ENCODE measurements at places on chromosomes 7 and 10.

- no peak for DNase-seq
These were observed 10.7 kb upstream of the NFKB2 start for GRCh38 chr10:102384606-102385429.

DNA sequence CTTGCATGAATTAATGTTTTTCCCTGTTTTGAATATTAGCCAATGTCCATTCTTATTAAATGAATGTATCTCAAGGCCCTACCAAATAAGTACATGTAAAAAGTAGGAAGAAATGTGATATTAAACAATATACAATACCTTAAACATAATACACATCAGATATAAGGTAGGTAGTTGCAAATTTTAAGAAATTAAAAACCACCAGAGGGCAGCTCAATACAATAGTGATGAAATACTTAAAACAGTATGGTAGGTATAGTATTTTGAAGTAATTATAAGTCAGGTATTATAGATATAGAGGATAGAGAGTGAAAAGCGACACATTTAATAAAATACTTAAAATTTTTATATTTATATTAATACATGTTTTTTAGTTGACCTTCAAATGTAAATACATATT, 43.6 kb upstream of the CDK14 start:
- peak; percentile 11 for DNase-seq

- no peak for DNase-seq
These were observed 27.2 kb downstream of the CCM2 start for GRCh38 chr7:45026984-45027773.

GRCh38 chr10:9823268-9823930, 1194.3 kb upstream of the CELF2 start:
- no peak for DNase-seq

- no peak for DNase-seq
These were observed 2.9 kb downstream of the TWIST1 start for GRCh38 chr7:19114551-19114855.

GRCh38 chr10:26729395-26729794, 31.9 kb downstream of the PDSS1 start:
- no peak for DNase-seq

DNA sequence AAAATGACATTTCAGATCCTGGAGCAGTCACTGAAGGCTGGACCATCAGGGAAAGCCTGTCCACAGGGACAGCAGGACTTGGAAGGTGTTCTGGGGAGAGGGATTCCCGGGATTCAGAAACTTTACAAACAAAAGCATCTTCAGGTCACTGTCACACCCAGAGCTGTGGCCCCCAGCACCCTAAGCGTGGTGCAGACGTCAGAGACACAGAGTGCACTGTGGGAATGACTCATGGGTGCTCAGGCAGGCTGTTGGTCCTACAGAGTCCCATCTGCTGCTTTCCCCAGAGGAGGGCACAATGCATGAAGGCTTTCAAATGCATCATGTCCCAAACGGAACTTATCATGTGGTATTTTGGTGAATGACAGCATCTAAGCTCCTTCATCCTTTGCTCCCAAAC, 13.1 kb upstream of the LRMDA start:
- no peak for DNase-seq

- DNase-seq = no peak
These were observed 38.2 kb downstream of the CTNNA3 start for GRCh38 chr10:67657775-67658174.

GRCh38 chr10:24305551-24306506, 96.9 kb downstream of the KIAA1217 start:
- DNase-seq = no peak

DNA sequence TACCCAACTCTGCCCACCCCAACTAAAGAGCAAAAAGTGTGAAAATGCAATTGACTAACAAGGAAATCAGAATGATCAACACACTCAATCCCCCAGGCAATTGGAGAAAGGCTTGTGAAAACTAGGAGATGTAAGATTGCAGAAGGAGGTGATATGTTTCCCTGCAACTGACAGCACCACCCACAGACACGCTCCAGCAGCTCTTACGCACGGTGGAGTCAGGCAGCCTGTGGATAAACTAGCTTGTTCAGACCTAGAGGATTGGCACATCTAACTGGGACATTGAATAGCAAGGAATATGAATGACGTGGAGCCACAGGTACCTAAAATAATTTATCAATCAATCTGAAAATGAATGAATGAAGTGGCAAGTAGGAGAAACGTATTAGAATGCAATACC, 125.7 kb upstream of the MYO3A start:
- DNase-seq = no peak

- DNase-seq = no peak
These were observed 204.7 kb downstream of the TAX1BP1 start for GRCh38 chr7:27944643-27945042.

- DNase-seq = no peak
These were observed 1000.0 kb upstream of the CELF2 start for GRCh38 chr10:10017716-10018115.

DNA sequence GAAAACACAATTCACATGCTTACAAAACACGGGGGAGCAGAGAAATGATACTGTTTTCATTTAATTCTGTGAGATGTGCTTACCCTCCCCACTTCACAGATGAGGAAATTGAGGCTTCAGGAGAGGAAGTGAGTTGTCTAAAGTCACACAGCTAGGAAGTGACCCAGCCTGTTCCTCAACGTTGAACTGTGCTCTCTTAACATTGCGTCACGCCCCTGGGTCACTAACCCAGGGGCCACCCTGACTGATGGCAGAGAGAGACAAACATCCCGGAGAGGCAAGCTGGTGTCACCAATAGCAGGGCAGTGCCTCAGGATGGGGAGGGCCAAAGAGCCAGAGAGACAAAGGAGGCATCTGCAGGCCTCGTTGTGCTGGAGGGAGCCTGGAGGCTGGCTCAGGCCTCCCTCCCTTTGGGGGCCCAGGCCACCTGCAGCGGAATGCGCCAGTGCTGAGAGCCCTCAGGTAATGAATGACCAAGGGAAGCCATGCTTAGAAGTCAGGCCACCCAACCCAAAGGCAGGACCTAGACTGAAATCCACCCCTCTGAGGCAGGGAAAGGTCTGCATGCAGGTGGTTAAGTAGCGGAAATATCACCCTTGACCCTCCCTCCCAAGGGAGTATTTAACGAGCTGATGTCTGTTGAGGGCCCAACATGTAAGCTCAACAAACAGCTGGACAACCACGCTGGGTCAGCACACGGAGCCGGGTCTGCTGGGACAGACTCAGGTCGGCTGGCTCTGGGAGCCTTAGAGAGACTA, 81.3 kb downstream of the C10orf105 start:
- no peak for DNase-seq

GRCh38 chr10:75883081-75884072, 452.0 kb downstream of the LRMDA start:
- no peak for DNase-seq

GRCh38 chr10:3060481-3060889, 6.9 kb upstream of the PFKP start:
- DNase-seq = no peak

GRCh38 chr7:98322331-98323270, 41.1 kb downstream of the BRI3 start:
- DNase-seq = no peak

- no peak for DNase-seq
These were observed 9.4 kb upstream of the HILPDA start for GRCh38 chr7:128446306-128446705.

DNA sequence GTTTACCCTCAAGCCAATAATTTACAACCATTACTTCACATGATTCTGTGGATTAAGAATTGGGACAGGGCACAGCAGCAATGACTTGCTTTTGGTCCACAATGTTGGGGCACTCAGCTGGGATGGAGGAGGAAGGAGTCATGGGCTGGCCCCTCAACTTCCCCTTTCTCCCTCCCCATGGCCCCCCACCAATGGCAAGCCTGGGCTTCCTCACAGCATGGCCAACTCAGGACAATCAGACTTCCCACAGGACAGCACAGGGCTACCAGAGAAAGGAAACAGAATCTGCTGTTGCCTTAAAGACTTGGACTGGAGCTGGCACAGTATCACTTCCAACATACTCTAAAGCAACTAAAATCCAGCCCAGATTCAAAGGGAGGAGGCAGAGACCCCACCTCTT, 160.7 kb downstream of the PTPN20 start:
- no peak for DNase-seq

DNA sequence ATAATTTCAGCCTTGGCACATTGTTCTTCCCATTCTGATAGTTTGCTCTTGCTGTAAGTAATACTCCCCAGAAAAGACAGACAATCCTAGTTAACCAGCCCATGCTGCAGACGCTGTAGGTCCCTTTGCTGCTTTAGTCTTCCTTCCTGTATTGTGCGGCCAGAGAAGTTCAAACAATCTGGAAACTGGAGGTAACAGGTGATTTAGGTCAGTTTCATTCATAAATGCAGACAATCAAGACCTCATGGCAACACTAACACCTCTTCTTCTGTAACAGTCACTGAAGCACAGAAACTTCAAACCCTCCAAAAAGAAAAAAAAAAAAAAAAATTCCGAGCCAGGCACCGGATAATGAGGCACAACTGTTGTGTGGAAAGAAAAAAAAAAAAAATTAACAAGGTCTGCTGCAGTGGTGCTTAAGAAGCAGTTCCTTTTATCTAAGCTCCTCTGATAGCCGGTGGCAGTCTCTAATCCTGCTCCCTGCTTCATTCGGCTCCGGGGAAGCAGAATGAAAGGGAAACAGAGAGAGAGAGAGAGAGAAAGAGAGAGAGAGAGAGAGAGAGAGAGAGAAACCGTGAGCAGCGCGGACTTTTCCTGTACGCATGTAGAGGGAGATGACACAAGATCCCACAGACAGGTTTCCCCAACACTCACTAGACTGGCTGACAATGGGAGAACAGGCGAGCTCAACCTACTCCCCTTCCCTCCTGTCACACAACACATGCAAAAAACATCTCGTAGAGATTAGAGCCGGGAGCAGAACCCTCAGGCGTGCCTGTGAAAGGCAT, at the start of gene SEMA3A:
SEMA3A (minus strand) TSS at position 306 of the 788 bp plus-strand sequence; CDS start at position 103, 203 bp downstream.
- DNase-seq = peak; percentile 85

GRCh38 chr10:14530465-14530864, 199.7 kb upstream of the FRMD4A start:
- DNase-seq = no peak

- peak; percentile 85 for DNase-seq
These were observed 14.6 kb upstream of the ZSCAN21 start for GRCh38 chr7:100034871-100035510.

GRCh38 chr7:66258409-66258808, 53.3 kb downstream of the TPST1 start:
- DNase-seq = no peak

DNA sequence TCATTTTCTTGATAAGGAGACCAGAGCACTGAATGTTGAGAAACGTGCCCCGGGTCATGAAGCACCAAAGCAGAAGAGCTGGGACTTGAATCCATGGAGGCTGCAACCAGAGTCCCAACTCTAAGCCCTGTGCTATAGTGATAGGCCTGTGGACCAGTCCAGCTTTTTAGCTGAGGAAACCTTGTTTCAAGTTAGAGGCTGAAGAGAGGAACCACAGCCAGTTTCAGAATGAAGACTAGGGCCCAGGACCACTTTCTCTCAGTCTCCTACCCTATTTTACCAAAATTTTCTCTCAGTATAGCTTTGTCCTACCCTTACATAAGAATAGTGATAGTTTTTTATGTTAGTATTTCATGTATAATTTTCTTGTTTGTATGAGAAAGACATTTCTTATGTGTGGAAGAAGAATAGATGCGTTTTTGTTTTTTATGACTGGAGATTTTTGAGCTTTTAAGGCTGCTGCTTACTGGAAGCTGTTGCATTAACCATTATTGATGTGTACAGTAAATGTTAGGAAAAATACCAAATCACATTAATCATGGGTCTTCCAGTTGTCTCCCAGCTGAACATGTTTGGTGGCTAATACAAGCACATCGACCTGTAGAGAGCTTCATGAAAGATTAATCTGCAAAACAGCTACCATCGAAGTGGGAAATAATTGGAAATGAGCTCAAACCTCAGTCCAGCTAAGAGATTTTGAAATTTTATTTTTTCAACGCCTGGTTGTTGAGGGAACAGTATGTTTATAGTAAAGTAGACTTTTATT, 45.0 kb upstream of the CSTF2T start:
- no peak for DNase-seq

GRCh38 chr7:76369018-76369417, 10.2 kb upstream of the YWHAG start:
- DNase-seq = no peak

GRCh38 chr10:114940735-114941134, 2.7 kb downstream of the TRUB1 start:
- no peak for DNase-seq

DNA sequence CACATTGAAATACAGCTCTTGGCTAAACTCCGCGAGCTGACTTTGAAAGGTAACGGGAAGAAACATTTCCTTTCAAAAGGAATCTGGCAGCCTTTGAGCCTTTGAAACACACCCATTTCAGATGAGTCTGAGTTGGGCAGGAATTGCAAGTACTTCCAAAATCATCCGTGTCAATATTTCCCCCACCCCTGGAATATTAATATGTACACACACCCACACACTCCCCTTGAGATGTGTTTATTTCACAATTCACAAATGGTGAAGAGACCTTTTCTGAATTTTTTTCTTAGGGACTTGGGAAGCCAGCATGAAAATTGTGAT, 438.7 kb upstream of the NRP1 start:
- no peak for DNase-seq

- DNase-seq = peak; percentile 46
These were observed 658.2 kb downstream of the PARD3 start for GRCh38 chr10:34156781-34157425.

DNA sequence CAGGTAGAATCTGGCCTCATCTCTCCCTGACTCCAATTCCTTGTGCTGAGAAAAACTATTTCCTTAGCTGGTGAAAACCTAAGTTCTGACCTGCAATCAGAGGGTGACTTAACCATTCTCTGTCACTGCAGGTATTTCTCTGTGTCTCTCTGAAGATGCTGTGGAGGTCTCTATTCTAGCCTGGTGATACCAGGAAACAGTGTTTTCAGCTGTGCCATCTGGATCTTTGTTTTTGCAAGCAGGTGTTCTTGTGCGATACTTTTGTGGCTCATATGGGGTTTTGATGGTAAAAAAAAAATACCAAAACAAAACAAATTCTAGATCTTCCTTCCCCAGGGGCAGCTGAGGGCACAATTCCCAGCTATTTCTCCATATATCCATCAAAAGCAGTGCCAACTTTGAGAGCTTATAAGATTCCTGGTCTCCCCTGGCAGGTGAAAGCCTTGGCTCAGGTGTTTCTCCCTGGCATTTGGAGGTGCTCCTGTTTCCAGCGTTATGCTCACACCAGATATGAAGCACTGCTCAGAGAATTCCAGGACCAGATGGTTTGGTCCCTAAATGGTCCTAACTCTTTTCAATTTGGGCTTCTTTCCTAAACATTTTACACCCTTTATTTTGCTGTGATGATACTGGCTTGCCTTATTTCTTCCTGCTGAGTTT, 9.9 kb upstream of the NPVF start:
- no peak for DNase-seq

- DNase-seq = peak; percentile 7
These were observed 130.4 kb upstream of the GHITM start for GRCh38 chr10:84008878-84009277.

- DNase-seq = no peak
These were observed 232.2 kb downstream of the CRPPA start for GRCh38 chr7:16189026-16189715.

GRCh38 chr7:76282344-76283253, 19.9 kb upstream of the HSPB1 start:
- DNase-seq = no peak

GRCh38 chr10:44039599-44039998, 345.3 kb downstream of the CXCL12 start:
- DNase-seq = no peak

Measured in SJSA1 (cell line).